ENCODE measurements at places on chromosomes 3 and 15.
A peak's percentile ranks its signal among the peaks of the same experiment; 100 is the strongest.

- no peak for DNase-seq
These were observed 326.7 kb downstream of the IGSF11 start for GRCh38 chr3:118707991-118708390.

DNA sequence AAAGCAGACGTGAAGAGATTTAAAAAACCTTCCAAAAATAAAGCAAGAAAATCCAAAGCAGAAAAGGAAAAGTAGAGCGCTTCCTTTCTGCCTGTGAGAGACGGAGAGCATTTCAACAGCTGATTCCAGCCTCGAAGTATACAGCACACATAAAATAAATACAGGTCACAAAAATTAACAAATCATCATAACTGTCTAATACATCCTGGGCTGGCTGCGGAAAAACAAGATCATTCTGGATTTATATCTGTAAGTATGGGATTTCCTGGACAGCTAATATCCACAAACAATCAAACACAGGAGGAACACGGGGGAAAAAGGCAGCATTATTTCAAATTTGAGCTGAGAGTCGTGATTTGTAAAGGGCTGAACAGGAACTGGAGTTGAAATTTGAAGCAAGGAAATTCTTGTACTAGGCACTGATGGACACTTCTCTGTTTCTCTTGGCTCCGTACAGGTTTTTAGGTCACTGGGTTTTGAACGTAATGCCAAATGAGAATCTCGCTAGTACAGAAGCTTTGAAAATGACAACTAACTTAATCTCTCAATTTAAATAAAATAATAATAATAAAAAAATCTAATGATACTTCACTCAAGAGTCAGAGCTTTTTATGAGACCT is 577.7 kb downstream of the FOXP1 start:
- DNase-seq = no peak

GRCh38 chr3:185308126-185308754 is 54.4 kb upstream of the EHHADH start:
- peak; percentile 48 for DNase-seq

DNA sequence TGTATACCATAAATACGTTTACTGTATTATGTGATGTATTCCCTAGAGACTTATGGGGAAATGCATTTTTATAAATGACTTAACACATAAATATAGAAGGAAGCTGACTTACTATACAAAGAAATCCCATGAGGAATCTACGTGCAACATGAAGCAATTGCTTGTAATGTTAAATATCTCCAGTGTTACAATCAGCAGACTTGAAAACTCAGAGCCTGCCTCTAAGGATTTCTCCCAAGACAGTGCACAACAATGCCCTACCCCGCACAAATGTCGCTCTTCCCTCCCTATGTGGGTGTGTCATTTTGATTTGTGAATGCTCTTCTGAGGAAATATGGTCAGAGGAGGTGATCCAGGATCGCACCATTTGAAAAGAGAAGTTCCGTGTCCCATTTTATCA is 629.0 kb downstream of the NR2F2 start:
- DNase-seq = no peak

- DNase-seq = peak; percentile 59
These were observed 63.7 kb downstream of the SLC30A4 start for GRCh38 chr15:45458746-45459403.

GRCh38 chr15:84659904-84660781 is 2.1 kb upstream of the NMB start:
- DNase-seq = no peak

- DNase-seq = no peak
These were observed 135.0 kb downstream of the TCF12 start for GRCh38 chr15:57053470-57053869.

GRCh38 chr15:53378096-53378800 is 381.2 kb downstream of the WDR72 start:
- no peak for DNase-seq

DNA sequence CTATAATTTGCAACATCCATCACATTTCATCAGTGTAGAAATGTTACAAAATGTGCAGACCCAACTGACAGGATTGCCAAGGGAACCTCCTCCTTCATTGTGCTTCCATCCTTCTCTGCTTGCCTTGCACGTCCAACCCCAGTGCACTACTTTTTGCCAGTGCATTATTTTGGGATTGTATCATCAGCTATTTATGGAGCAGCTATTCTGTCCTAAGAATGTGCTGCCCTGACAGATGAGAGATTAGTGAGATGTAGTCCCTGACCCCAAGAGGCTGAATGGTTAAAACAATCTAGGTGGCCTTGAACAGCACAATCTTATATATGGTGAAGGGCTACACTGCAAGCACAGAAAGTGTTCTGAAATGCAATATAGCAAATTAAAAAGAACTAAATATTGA is 935.8 kb downstream of the IGSF11 start:
- no peak for DNase-seq

- DNase-seq = no peak
These were observed 979 bp upstream of the ZNF621 start for GRCh38 chr3:40523781-40524180.

GRCh38 chr3:100715176-100715575 is 5.9 kb downstream of the TFG start:
- DNase-seq = no peak

GRCh38 chr3:2938711-2939110 is 171.5 kb downstream of the IL5RA start:
- no peak for DNase-seq

DNA sequence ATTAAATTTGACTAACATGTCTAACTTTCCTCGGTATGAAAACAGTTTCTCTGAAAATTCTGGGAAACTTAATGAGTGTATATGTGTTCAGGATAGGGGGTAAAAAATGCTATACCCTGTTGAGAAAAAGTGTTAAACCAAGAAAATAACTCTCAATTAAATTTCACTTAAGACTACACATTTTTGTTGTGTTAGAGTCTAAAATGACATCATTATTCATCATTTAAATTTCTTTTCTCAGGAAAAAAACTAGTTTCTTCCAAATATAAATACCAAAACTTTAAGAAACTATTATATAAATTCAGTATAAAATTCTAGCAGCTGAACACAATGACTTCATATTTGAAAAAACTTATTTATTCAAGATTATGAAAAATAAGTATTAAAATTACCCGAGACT is 52.2 kb downstream of the ZNF148 start:
- DNase-seq = no peak

DNA sequence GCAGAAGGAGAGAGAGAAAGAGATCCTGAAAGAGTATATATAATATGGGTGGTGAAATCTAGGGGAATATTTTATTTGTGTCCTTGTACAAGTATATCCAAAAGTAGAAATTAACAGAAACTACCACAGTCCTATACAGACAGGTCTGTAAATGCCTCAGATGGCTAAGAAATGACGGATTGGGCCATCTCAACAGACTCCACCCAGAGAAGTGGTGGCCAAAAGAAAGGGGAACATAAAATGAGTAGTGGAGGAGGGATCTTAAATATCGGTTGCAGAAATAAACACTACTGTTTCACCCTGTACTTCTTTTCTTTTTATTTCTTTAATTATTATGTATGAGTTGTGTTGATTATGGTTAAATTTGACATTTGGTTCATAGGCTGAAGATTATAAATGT is 47.7 kb downstream of the CCR3 start:
- no peak for DNase-seq

DNA sequence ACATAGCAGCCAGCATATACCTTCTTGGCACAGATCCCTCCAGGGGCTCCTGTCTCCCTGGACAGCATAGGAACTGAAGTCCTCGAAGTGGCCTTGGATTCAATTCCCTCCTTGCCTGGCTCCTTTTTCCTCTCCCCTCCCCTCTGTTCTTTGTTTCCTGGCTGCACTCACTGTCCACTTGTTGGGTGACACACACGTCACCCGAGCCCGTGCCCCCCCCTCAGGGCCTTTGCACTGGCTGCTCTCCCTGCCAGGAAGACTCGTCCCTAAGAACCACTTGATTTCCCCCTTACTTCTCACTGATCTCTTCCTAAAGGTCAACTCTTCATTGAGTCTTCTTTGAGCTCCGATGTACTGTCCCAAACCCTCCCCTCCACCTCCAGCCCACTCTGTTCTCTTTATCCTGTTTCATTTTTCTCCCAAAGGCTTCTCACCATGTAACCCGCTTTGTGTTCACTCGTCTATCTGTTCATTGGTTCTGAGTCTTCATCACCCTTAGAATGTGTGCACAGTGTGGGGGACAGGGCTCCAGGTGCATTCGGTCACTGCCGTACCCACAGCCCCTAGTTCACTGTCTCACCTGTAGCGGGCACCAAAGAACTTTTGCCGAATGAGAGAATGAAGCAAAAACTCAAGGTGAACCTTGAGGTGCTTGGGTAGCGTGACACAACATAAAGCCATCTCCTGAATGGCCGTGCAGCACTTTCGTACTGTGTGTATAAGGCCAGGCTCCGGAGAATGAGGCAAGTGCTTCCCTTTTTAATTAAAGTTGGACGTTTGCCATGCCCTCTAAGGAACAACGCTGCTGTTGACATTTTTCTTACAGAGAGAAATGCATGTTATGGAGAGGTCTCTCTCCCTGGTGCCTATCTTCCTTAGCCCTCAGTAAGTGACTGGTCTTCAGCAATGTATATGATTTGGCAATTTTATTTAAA is 74.0 kb downstream of the CHRNA7 start:
- DNase-seq = no peak

DNA sequence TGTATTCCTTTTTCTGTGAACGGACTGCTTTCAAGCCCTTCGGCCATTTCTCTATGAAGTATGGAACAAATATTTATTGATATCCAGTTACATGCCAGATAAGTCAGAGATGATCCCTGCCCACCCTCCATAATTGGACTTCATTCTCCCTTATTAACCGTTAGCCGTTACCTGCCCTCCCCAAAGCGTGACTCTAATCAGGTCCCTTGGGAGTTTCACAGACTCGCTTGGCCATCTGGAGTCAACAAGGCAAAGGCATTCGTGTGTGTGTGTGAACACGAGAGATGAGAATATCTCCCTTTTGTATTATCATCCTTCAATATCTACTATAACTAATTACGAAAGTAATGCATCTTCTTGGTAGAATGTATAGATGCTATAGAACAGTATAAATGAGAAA is 314.5 kb downstream of the TLE3 start:
- no peak for DNase-seq

- no peak for DNase-seq
These were observed 45.4 kb upstream of the TSC22D2 start for GRCh38 chr3:150362515-150363302.

GRCh38 chr15:25408929-25409328 is 29.9 kb downstream of the UBE3A start:
- DNase-seq = no peak

GRCh38 chr3:119809249-119810017 is 27.5 kb downstream of the NR1I2 start:
- DNase-seq = no peak

DNA sequence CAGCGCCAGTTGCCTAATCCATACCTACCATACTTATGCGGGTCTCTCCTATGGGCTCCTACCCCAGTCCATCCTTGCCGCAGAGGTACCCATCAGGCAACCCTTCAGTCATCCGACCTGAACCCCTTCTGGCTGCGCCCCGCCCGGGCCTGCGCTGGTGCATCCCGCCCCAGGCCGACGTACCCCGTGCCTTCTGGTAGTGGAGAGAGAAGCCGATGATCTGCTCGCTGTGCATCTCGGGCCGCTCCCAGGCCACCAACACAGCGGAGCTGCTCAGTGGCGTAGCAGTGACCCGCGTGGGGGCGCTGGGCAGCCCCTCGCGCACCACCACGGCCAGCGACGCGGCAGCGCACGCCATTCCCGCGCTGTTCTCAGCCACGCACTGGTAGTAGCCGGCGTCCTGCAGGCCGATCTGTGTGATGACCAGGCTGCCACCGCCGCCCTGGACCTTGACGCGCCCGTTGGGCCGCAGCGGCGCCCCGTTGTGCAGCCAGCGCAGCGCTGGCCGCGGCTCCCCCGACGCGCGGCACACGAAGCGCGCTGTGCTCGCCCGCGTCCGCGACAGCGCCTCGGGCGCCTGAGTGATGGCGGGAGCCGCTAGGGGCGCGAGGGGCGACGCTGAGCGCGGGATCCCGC is 17.9 kb upstream of the IGDCC3 start:
- no peak for DNase-seq

DNA sequence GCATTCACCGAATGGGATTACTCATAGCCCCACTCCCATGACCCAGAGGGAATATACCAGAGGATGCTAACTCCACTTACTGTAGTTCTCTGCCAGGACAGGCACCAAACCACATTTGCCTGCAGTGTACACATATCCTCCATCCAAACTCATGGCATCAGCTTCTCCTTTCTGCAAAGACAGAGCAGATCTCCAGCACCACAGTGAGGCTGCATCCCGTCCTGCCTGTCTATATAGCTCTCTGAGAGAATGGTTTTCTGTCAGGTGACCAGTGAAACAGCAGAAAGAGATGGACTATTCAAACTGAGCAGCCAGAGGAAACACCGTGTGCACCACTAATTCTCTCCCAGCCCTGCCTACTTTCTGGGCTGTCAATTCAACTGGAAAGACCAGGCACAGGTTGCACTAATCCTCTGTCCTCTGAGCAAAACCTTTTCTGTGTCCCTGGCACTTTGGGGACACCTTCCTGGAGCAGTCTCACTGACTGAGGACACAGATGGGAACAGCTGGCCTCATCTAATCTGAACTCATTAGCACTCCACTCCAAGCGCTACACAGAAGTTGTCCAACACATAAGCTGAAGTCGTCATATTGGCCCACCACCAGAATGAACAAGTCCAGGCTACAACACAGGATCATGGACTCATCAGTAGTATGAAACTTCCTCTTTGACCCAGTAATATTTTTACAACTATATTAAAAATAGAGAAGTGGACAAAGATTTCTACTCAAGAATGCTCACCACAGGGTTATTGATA is 17.3 kb downstream of the LTF start:
- DNase-seq = no peak

GRCh38 chr15:31024979-31025378 is 33.6 kb upstream of the MTMR10 start:
- peak; percentile 60 for DNase-seq

- DNase-seq = no peak
These were observed 233.3 kb downstream of the UACA start for GRCh38 chr15:70530017-70530499.

- no peak for DNase-seq
These were observed 3.7 kb upstream of the APOD start for GRCh38 chr3:195587406-195587805.

- no peak for DNase-seq
These were observed 207.0 kb upstream of the NSMCE3 start for GRCh38 chr15:29476503-29477080.

DNA sequence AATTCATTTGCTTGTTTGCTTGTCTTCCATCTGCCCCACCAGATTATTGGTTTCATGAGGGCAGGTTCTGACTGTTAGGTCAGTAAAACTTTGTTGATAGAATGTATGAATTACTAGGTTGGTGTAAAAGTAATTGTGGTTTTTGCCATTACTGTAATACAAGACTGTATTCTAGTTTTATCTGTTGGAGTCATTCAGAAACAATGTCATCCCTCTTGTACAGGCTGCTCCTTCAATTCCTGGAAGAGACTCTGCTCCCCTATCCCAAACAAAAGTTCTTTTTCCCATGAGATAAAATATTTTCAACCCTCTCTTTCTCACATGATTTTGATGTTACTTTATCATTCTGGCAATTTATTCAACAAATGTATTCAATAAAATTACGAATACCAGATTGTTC is 115.0 kb downstream of the CHST2 start:
- DNase-seq = no peak
